ENCODE measurements at places on chromosomes 6 and 20. TPM values are rescaled to one million over a fixed set of nuclear protein-coding genes. Genes with fewer than 3 reads are reported as not detected.

DNA sequence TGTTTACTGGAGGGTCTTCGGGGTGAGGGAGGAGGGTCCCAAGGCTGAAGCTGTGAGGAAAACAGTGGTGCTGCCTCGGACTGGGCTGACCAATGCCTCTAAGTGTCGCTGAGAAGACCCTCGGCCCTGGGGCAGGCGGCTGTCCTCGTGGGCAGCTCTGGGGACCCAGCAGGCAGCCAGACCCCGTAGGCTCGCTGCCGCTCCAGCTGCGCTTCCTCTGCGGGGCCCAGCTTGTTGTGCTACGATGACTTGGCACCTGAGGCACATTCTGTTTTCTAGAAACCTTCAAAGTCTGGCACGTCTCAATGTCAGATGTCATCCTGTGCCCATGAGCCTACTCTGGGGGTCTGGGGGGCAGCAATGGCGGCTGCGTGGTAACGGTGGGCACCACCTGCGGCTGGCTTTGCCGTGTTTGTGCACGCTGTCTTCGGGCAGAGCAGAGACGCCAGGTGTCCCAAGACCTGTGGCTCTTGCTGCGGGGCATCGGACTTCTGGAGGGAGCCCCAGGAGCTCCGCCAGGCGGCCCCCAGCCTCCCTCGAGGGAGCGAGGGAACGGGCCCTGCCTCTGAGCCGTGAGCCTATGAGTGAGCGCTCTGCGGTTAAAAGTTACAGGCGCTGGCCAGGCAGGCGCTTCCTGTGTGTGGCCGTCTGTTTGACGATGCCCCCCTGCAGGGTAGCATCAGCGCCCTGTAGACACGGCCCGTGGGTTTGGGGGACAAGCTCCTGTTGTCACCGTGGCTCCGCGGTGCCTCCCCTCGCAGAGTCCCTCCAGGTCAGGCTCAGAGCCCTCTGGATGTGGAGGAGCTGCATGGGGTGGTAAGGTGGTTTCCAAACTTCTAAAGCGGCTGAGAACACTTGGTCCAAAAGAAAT lies 6.8 kb downstream of the SLC17A9 start:
- DNase-seq, result no peak
- H3K27me3 ChIP-seq, result no peaks in the 10 kb centered on the region
- H3K36me3 ChIP-seq, result peaks cover 28% of the 10 kb centered on the region
- H3K4me3 ChIP-seq, result no peak overlapping the region

DNA sequence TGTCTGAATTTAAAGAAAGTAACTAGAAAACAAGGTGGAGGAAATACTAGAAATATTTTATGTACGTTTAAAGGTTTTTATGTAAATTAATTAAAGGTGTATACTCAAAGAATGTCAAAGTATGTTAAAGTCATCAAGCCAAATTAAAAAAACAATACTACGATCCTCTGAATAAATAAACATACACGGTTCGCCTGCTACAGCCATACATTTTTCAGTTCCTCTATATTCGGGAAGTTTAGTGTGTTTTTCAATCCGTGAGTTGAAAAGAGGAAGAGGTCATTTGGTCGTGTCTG lies 626 bp downstream of the STX7 start:
- peaks cover 1% of the 10 kb centered on the region for H3K27me3 ChIP-seq
- peaks cover 28% of the 10 kb centered on the region for H3K4me1 ChIP-seq
- H3K27ac ChIP-seq, result no peak overlapping the region
- no peak for DNase-seq
- peaks cover 3% of the 10 kb centered on the region for H3K36me3 ChIP-seq
- peak overlapping the region; percentile 89 for H3K4me3 ChIP-seq

GRCh38 chr6:3962291-3963280 lies 113.4 kb downstream of the FAM50B start:
- H3K27ac ChIP-seq, result no peak overlapping the region
- no peak for DNase-seq
- H3K4me3 ChIP-seq, result no peak overlapping the region
- no peaks in the 10 kb centered on the region for H3K36me3 ChIP-seq
- H3K4me1 ChIP-seq, result no peaks in the 10 kb centered on the region

GRCh38 chr6:96468681-96469224 lies 52.9 kb upstream of the UFL1 start:
- H3K4me1 ChIP-seq, result peaks cover 22% of the 10 kb centered on the region
- H3K36me3 ChIP-seq, result no peaks in the 10 kb centered on the region
- H3K27ac ChIP-seq, result no peak overlapping the region
- H3K27me3 ChIP-seq, result peaks cover 1% of the 10 kb centered on the region
- no peak for DNase-seq
- no peak overlapping the region for H3K4me3 ChIP-seq

- no peak for DNase-seq
- H3K4me1 ChIP-seq, result peaks cover 2% of the 10 kb centered on the region
- no peak overlapping the region for H3K27ac ChIP-seq
These were observed 85.9 kb upstream of the PRND start for GRCh38 chr20:4635781-4636180.

DNA sequence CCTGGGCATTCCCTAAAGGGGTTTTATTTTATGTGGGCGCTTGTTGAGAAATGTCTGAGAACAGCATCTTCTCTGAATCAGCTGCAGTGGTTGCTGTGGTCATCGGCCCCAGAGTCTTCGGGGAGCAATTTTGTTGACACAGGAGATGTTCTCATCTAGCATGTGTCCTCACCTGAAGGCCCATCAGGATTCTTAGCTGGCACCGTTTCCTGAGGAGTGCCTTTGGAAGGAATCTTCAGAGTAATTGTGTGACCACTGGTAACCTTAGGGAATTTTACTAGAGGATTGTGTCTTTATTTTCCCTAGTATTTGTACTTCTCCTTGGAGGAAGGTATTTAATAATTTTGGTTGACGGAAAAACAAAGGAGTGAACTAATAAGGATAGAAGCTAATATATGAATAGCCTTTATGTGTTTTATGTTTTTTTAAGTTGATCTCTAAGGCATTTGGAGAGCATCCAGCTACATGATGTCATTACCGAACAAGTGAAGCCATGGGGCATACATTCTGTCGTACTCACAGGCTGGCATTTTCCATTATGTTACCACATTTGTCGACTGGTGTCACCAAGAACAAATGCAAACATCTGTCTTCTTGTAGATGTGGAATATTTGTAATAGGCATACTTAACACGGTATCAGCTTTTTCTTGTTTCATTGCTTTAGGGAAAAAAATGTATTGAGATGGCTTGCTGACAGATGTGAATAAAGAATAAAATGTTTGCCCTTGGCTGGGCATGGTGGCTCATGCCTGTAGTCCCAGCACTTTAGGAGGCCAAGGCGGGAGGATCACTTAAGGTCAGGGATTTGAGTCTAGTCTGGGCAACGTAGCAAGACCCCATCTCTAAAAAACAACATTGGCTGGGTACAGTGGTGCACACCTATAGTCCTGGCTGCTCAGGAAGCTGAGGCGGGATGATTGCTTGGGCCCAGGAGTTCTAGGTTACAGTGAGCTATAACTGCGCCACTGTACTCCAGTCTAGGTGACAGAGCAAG lies 41.9 kb downstream of the TULP4 start:
- peaks cover 5% of the 10 kb centered on the region for H3K36me3 ChIP-seq
- H3K4me3 ChIP-seq, result no peak overlapping the region
- no peak overlapping the region for H3K27ac ChIP-seq
- H3K27me3 ChIP-seq, result no peaks in the 10 kb centered on the region
- peaks cover 31% of the 10 kb centered on the region for H3K4me1 ChIP-seq

DNA sequence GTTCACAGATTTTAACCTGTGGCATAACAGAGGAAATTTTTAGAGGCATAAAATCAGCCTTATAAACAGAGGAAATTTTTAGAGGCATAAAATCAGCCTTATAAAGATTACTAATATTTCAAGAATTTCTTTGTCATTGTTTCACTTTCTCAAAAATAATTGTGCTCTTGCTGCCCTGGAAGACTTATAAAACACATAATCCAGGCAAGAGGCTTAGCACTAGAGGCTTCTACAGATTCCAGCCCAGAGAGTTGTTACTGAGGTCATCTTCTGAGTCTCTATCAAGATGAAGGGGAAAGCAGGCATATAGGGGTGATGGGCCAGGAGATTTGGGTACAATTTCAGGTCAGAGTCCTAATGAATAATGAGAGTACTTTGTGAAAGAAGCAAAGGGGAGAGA lies 85.7 kb downstream of the RFPL4B start:
- no peaks in the 10 kb centered on the region for H3K4me1 ChIP-seq
- no peak overlapping the region for H3K27ac ChIP-seq
- no peak for DNase-seq
- no peak overlapping the region for H3K4me3 ChIP-seq

DNA sequence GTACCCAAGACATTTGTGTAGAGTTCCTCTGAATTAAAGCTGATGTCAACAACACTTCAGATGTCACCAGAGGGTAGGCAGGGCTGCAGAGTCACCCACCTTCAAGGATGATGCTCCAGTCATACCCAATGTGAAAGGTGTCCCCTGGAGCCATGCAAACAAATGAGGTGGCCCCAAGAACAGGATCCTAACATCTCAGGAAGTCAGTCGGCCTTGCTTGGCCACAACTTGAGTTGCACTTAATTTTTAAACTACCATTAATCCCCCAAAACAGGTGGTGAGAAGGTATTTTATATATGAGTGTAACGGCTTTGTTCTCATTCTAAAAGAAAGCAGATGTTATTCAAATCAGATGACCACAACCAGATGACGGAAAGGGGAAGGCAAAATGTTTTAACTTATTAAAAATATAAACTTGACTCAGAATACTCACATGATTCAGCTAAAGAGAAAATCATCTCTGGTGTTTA lies 21.1 kb upstream of the SERPINB1 start:
- peak; percentile 67 for DNase-seq
- H3K27ac ChIP-seq, result peak overlapping the region; percentile 88
- H3K27me3 ChIP-seq, result no peaks in the 10 kb centered on the region
- no peak overlapping the region for H3K4me3 ChIP-seq
- peaks cover 7% of the 10 kb centered on the region for H3K36me3 ChIP-seq

- H3K27ac ChIP-seq, result no peak overlapping the region
- DNase-seq, result no peak
- peaks cover 20% of the 10 kb centered on the region for H3K4me1 ChIP-seq
These were observed 36.7 kb downstream of the STX11 start for GRCh38 chr6:144186817-144187625.

- H3K27ac ChIP-seq, result no peak overlapping the region
- DNase-seq, result no peak
- H3K4me1 ChIP-seq, result no peaks in the 10 kb centered on the region
- H3K27me3 ChIP-seq, result no peaks in the 10 kb centered on the region
- no peak overlapping the region for H3K4me3 ChIP-seq
These were observed 9.3 kb upstream of the GMDS start for GRCh38 chr6:2254747-2255146.

- no peak overlapping the region for H3K27ac ChIP-seq
- DNase-seq, result no peak
- no peak overlapping the region for H3K4me3 ChIP-seq
- no peaks in the 10 kb centered on the region for H3K4me1 ChIP-seq
These were observed 66.3 kb upstream of the MAP7 start for GRCh38 chr6:136616527-136616926.

- peaks cover 8% of the 10 kb centered on the region for H3K27me3 ChIP-seq
- no peak within 1 kb of the TSS for H3K4me3 ChIP-seq
- DNase-seq, result peak; percentile 10
These were observed at the start of gene CFB for GRCh38 chr6:31945507-31946369. CFB (plus strand) TSS chr6:31946095; CDS start chr6:31946222, 127 bp downstream.

DNA sequence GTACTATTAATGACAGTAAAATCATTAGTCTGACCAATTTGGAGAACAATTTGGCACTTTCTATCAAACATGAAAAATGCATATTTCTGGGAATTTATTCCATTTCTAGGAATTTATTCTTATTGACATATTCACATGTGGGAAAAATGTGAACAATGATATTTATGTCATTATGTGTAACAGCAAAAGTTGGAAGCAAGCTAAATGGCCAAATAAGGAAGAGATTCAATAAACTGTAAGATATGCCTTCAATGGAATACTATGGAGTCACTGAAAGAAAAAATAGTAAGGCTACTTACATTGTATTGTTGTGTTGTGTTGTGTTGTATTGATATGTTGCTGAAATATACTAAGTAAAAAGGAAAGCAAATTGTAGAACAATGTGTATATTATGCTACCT lies 100.5 kb upstream of the EDN1 start:
- H3K36me3 ChIP-seq, result no peaks in the 10 kb centered on the region
- H3K4me3 ChIP-seq, result no peak overlapping the region

DNA sequence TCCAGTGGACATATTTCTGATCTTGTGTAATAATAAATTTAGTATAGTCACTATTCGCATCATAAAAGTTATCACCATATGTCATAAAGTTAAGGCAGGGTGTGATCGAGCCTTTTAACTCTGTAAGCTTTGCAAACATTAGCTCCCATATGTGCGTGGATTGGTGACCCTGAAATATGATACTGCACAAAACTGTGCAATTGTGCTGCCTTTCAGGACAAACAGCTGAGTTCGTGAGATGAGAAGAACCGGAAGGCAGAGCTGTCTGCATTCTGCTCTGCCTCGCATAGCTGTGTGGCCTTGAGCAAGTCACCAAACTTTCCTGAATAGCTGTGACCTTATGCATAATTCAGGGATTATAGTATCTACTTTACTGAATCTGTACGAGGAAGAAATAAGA lies 3.2 kb upstream of the PLEKHG1 start:
- H3K36me3 ChIP-seq, result no peaks in the 10 kb centered on the region
- no peak overlapping the region for H3K27ac ChIP-seq
- H3K4me3 ChIP-seq, result no peak overlapping the region

- no peaks in the 10 kb centered on the region for H3K4me1 ChIP-seq
- H3K27me3 ChIP-seq, result peaks cover 54% of the 10 kb centered on the region
- no peak overlapping the region for H3K4me3 ChIP-seq
- peaks cover 2% of the 10 kb centered on the region for H3K36me3 ChIP-seq
These were observed 7.0 kb downstream of the GRIK2 start for GRCh38 chr6:101400326-101401135.

DNA sequence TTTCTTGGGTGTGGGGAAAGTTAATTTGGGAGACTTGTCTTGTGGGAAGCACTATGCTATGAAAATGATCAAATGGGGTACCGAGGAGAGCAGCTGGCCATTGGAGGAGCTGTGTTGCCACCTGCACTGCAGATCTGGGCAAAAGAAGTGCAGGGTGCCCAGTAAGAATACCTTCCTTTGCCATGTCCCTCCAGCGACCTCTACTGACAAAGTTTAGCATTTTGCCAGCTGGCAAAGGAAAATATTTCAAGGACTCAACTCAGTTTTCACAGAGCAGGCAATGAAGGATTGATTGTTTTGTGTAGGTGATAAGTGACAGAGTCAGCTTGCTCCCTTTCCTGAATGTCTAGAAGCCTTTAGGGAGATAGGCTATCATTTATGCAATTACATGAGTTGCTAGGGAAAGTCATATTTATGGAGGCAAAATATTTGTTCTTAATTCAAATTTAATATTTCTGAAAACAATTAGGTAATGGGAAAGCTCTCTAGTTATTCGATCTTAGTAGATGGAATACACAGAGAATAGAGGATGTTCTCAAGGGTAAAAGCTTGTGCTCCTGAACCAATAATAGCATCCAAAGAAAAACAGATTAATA lies 118.4 kb downstream of the FARS2 start:
- H3K27me3 ChIP-seq, result no peaks in the 10 kb centered on the region
- no peaks in the 10 kb centered on the region for H3K36me3 ChIP-seq
- DNase-seq, result peak; percentile 33
- no peak overlapping the region for H3K4me3 ChIP-seq

SKIC2 gene
- 76.5 TPM for total RNA-seq

MOG gene
- not detected for total RNA-seq

HUS1B gene
- total RNA-seq, result 0.40 TPM

EPHA7 gene
- not detected for total RNA-seq

MDFI gene
- total RNA-seq, result not detected

IL17A gene
- total RNA-seq, result not detected

RARS2 gene
- 17.4 TPM for total RNA-seq

RNF217 gene
- total RNA-seq, result 0.09 TPM

ADGRB3 gene
- total RNA-seq, result not detected

FLRT3 gene
- not detected for total RNA-seq

RIMS4 gene
- total RNA-seq, result not detected

Data from activated CD8-positive, alpha-beta T cell treated with anti-CD3 and anti-CD28 coated beads for 36 hours (primary cell).